Activated T-helper 1 cell treated with anti-CD3 and anti-CD28 coated beads, Interleukin-12 subunit alpha, Interleukin-12 subunit beta, Interleukin-2, Interleukin-4 antibody, amounts not matched to agents 30 ng/mL and 10 ng/mL and 1 ng/mL, durations not matched to agents 14 hours and 24 hours and 36 hours (primary cell): ENCODE measurements at places on chromosomes 13 and 19.
A peak's percentile ranks its signal among the peaks of the same experiment; 100 is the strongest.

- no peak overlapping the region for H3K4me3 ChIP-seq
- H3K27ac ChIP-seq = no peak overlapping the region
- H3K4me1 ChIP-seq = peaks cover 9% of the 10 kb centered on the region
- no peak for DNase-seq
- peaks cover 3% of the 10 kb centered on the region for H3K36me3 ChIP-seq
Measured at GRCh38 chr19:45772130-45772840, 3.2 kb upstream of the SIX5 start.

DNA sequence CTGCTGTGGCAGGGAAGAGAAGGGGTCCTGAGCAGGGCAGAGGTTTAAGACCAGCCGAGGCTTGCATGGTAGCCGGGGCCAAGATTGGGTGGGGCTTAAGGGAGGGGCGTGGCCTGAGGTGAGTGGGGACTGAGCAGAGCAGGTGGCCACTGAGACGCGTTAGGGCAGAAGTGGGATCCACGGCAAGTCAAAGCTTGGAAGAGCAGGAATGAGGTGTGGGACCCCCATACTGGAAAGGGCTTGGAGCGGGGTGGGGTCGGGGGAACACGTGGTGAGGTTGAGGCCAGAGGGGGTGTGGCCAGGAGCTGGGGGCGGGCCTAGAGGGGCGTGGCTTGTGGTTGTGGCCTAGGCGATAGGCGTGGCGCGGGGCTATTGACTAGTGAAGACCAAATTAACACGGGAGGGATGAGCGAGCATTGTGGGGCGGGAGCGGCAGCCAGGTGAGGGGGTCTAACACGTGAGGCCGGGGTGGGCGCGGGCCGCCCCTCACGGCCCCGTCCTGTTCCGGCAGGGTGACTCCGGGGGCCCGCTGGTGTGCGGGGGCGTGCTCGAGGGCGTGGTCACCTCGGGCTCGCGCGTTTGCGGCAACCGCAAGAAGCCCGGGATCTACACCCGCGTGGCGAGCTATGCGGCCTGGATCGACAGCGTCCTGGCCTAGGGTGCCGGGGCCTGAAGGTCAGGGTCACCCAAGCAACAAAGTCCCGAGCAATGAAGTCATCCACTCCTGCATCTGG lies 3.3 kb downstream of the CFD start:
- peaks cover 7% of the 10 kb centered on the region for H3K4me1 ChIP-seq
- H3K27ac ChIP-seq = peak overlapping the region; percentile 75
- peaks cover 13% of the 10 kb centered on the region for H3K27me3 ChIP-seq
- peak overlapping the region; percentile 54 for H3K4me3 ChIP-seq

DNA sequence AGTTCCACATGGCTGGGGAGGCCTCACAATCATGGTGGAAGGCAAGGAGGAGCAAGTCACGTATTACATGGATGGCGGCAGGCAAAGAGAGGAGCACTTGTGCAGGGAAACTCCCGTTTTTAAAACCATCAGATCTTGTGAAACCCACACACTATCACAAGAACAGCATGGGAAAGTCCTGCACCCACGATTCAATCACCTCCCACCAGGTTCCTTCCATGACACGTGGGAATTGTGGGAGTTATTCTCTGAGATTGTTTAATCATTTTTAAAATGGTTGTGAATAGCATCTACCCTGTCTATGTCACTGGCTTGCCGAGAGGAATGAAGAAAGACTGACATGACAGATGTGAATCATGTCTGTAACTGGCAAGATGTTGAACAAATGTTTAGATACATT lies 301.7 kb downstream of the HS6ST3 start:
- DNase-seq = no peak
- no peak overlapping the region for H3K27ac ChIP-seq
- H3K36me3 ChIP-seq = no peaks in the 10 kb centered on the region
- peaks cover 1% of the 10 kb centered on the region for H3K27me3 ChIP-seq
- H3K4me1 ChIP-seq = no peaks in the 10 kb centered on the region
- no peak overlapping the region for H3K4me3 ChIP-seq

GRCh38 chr13:44364345-44365000 lies 9.2 kb upstream of the SERP2 start:
- peaks cover 8% of the 10 kb centered on the region for H3K27me3 ChIP-seq
- H3K27ac ChIP-seq = no peak overlapping the region
- H3K36me3 ChIP-seq = no peaks in the 10 kb centered on the region
- DNase-seq = no peak

GRCh38 chr19:39401549-39402345 lies 4.9 kb upstream of the ZFP36 start:
- H3K27me3 ChIP-seq = no peaks in the 10 kb centered on the region
- H3K27ac ChIP-seq = peak overlapping the region; percentile 95
- peaks cover 2% of the 10 kb centered on the region for H3K36me3 ChIP-seq
- H3K4me1 ChIP-seq = peaks cover 72% of the 10 kb centered on the region
- DNase-seq = peak; percentile 69

- H3K27ac ChIP-seq = no peak overlapping the region
- H3K27me3 ChIP-seq = peaks cover 6% of the 10 kb centered on the region
- no peak overlapping the region for H3K4me3 ChIP-seq
- peaks cover 5% of the 10 kb centered on the region for H3K4me1 ChIP-seq
- DNase-seq = no peak
- H3K36me3 ChIP-seq = no peaks in the 10 kb centered on the region
Measured at GRCh38 chr19:410243-410781, 1.4 kb upstream of the C2CD4C start.

- no peak for DNase-seq
- no peaks in the 10 kb centered on the region for H3K36me3 ChIP-seq
- peaks cover 5% of the 10 kb centered on the region for H3K27me3 ChIP-seq
- H3K4me1 ChIP-seq = no peaks in the 10 kb centered on the region
Measured at GRCh38 chr13:43838909-43839308, 40.6 kb downstream of the CCDC122 start.

- no peaks in the 10 kb centered on the region for H3K4me1 ChIP-seq
- H3K27ac ChIP-seq = no peak overlapping the region
- H3K36me3 ChIP-seq = no peaks in the 10 kb centered on the region
- H3K4me3 ChIP-seq = no peak overlapping the region
- DNase-seq = no peak
- no peaks in the 10 kb centered on the region for H3K27me3 ChIP-seq
Measured at GRCh38 chr13:67736646-67737420, 506.7 kb upstream of the PCDH9 start.

GRCh38 chr19:917323-918151 lies at the start of gene KISS1R:
TSS of gene KISS1R (plus strand) at chr19:917333. CDS start at chr19:917503, 170 bp downstream.
- H3K36me3 ChIP-seq = no peaks in the 10 kb centered on the region
- H3K27me3 ChIP-seq = peaks cover 4% of the 10 kb centered on the region
- peaks cover 16% of the 10 kb centered on the region for H3K4me1 ChIP-seq
- H3K27ac ChIP-seq = no peak within 1 kb of the TSS
- H3K4me3 ChIP-seq = peak within 1 kb of the TSS; percentile 76

DNA sequence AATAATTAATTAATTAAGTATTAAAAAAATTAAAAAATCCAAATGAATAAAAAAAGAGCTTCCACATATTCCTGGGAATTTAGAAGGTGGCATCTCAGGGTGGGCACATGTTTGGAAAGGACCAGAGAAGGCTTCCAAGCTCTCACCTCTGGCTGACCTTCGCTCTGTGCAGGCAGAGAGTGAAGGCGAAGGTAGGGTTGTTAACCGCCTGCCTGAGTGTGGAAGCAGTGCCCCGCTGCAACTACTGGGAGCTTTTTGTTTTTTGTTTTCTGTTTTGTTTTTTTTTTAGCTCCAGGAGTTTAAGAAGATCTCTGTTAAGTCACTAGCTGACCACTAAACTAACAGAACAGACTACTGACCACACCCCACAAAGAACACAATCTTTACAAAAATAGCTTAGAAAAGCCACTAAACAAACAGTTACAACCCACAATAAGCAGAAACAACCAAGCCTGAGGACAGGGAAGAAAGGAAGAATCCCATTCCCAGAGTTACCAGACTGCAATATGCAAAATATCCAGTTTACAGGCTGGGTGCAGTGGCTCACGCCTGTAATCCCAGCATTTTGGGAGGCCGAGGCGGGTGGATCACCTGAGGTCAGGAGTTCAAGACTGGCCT lies 11.4 kb downstream of the ZNF541 start:
- no peak overlapping the region for H3K27ac ChIP-seq
- H3K36me3 ChIP-seq = no peaks in the 10 kb centered on the region
- no peak overlapping the region for H3K4me3 ChIP-seq
- H3K27me3 ChIP-seq = peaks cover 2% of the 10 kb centered on the region
- DNase-seq = no peak
- no peaks in the 10 kb centered on the region for H3K4me1 ChIP-seq

- no peak overlapping the region for H3K4me3 ChIP-seq
- no peak overlapping the region for H3K27ac ChIP-seq
- no peaks in the 10 kb centered on the region for H3K4me1 ChIP-seq
- H3K27me3 ChIP-seq = no peaks in the 10 kb centered on the region
- no peak for DNase-seq
Measured at GRCh38 chr13:45658586-45659235, 43.2 kb upstream of the ERICH6B start.

DNA sequence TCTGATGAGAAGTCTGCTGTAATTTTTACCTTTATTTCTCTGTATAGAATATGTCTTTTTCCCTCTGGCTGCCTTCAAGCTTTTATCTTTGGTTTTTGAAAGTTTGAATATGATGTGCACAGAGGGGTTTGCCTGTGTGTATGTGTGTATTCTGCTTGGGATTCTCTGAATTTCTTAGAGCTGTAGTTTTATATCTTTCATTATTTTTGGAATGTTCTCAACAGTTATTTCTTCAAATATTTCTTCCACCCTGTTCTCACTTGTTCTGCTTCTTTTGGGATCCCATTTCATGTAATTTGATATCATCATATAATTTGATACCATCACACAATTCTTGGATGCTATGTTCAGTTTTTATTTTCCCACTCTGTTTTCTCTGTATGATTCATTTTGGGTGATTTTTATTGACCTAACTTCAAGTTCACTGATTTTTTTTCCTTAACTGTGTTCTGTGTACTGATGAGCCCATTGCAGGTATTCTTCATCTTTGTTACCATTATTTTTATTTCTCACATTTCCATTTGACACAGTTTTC lies 7.5 kb downstream of the COG3 start:
- H3K36me3 ChIP-seq = peaks cover 15% of the 10 kb centered on the region
- no peak overlapping the region for H3K27ac ChIP-seq
- DNase-seq = no peak
- no peak overlapping the region for H3K4me3 ChIP-seq
